ENCODE measurements at places on chromosomes 5 and 9. TPM values are rescaled to one million over a fixed set of nuclear protein-coding genes. Genes with fewer than 3 reads are reported as not detected.

The FAXDC2 gene
- total RNA-seq = 18.1 TPM

DNA sequence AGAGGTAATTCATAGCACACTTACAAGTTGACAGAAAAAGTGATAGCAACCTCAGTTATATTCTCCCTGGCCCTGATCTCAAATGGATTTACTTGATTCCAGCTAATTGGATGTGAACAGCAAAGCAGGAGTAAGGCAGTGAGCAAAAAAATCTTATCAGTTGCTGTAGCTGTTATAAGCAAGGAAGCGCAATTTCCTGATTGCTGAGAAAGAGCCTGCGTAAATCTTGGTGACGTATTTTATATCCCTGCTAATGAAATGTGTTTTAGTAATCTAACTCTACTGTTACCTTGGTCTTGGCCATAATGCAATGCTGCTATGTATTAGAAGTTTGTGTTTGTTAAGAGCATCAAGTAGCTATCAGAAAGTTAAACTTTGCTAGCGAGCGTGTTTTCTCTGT, 661.2 kb upstream of the SEMA6A start:
- no peak for DNase-seq

The IER5L gene
- 8.0 TPM for total RNA-seq

The HTR1A gene
- total RNA-seq = not detected

DNA sequence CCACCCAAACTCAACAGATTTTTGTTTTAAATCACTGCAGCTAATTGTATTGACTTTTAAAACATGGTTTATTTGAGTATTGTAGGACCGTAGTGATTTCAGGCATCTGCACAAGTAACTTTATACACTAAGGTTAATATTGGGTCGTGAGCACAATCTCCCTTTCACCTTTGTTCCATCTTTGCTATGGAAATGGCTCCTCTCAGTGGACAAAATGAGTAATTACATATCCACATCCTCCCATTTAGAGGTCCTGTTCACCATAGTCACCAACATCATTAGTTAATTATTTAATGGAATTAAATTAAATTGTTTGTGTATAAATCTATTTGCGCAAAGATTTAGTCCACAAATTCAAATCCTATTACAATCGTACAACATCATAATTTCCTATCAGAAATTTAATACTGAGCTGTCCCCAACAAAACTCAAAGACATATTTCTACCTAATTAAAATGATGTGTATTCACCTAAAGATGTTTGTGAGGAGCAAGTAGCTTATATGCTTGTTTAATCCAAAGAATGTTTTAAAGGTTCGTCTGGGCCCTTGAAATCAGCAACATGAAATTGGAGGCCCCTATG, 173.0 kb upstream of the DAPK1 start:
- DNase-seq = no peak

The FAM114A2 gene
- 40.9 TPM for total RNA-seq

GRCh38 chr5:109929911-109930310, 240.2 kb downstream of the MAN2A1 start:
- no peak for DNase-seq

GRCh38 chr5:171336521-171337209, 27.6 kb downstream of the TLX3 start:
- DNase-seq = peak; percentile 49

DNA sequence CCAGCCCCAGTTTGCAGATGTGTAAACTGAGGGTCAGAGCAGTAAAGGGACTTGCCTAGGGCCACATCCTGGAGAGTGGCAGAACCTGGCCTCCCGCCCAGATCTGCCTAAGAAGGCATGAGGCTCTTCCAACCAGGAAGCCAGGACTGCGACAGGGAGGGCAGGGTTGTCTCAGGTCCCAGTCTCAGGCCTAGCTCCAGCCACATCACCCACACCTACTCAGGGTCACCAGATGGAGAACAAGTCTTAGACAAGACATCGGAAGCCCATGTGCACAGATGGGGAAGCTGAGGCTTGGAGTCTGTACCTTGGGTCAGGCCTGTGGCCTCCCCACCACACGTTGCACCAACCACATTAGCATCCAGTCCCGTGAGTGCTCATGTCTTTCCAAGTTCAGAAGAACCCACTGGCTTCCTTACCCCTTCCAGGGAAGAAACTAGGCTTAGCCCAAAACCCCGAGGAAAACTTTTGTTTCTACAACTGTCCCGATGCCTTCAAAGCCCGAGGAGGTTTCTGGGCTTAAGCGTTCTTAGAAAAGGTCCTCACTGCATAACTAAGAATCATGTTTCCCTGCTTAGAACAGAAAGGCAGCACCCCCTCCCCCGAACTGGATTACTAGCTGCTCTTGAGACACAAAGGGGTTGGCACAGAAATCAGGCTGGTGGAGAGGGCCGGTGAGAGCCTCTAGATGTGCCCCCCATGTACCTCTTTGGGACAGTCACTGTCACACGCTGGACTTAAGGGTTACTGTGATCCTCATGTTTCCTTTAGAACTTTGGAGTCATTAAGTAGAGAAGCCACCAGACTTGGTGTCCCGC, 2.2 kb downstream of the FAM78A start:
- peak; percentile 59 for DNase-seq

The CAMSAP1 gene
- 14.3 TPM for total RNA-seq

The FRMD3 gene
- total RNA-seq = 25.0 TPM

The IL7R gene
- 10.4 TPM for total RNA-seq

DNA sequence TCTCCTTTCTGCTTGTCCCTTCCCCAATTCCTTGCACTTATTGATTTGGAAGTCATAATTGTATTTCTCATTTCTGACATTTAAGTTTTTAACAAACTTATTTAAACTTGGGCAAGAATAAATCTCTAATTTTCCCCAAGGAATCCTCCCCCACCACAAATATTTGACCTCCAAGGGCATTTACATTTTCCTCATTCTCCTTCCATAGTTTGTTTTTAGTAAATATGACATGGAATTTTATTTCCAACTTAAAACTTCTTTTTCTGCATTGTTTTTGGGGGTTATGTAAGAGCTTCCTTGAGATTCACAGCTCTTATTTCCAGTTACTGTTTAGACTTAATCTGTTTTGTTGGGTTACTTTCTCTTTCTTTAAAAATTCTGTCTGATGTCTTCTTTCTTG, 64.9 kb downstream of the ZNF618 start:
- no peak for DNase-seq

DNA sequence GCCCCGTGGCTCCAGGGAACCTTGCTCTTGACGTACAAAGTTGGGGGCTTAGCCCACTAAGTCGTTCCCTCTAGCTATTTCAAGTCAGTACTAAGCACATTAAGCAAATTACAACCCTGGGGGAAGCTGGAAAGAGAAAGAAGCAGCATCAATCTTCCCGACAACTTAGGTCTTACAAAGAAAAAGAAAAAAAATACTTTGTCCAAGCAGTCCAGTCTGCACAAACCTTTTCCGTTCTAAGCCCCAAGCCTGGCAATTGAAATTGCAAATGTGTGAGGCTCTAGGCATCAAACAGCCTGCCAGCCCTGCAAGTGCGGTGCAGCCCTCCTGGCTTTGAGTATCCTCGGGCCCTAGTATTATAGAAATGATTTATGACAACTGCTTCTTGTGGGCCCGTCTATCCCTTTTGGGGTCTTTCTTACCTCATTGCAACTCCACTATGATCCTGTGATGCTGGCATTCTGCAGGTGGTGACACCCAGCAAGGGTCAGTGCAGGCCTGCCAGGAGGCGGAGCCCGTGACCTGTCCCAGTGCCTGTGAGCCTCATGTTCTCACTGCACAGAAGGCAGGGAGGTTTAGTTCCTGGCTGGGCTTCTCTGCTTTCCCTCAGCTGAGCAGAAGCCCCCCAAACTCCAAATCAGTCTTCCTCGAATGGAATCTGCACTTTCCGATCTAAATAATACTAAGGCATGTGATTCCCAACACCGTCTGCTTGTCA, 232.3 kb upstream of the IRX2 start:
- no peak for DNase-seq

GRCh38 chr5:148848393-148849031, 22.1 kb downstream of the ADRB2 start:
- DNase-seq = no peak

- DNase-seq = no peak
Observed at GRCh38 chr5:9686216-9686615, 56.1 kb upstream of the TAS2R1 start.

The CDX1 gene
- total RNA-seq = 140 TPM

DNA sequence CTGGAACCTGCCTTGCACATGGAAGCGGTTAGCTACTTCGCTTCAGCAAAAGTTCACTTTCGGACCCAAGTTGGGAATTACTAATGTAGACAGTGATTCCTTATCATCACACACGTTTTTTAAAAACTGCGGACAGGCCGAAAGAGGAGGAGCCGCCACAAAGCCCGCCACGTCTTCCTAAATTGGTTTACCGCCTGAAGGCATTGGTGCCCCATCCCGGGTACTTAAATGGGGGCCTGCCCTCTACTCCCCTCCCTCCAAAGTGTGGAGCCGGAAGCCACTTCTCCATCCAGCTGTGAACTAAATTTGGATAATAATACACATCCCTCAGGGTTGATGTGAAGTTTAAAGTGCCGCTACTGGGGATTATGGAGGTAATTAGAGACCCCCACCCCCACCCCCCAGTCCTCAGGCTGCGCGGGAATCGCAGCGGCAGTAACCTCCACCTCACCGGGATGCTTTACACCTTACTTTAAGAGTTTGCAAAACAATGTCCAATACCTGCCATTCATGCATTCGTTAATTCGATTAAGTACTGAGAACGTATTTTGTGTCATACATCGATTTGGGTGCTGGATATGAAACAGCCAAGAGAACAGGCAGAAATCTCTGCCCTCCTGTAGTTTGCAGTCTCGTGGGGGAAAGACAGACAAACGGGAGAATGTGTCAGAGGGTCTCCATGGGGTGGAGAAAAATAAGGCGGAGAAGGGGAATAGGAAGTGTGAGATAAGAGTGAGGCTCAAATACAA, 937 bp upstream of the MACROH2A1 start:
- no peak for DNase-seq

The GDF9 gene
- total RNA-seq = 0.28 TPM

- DNase-seq = no peak
Observed at GRCh38 chr5:66680804-66681203, 84.6 kb downstream of the MAST4 start.

DNA sequence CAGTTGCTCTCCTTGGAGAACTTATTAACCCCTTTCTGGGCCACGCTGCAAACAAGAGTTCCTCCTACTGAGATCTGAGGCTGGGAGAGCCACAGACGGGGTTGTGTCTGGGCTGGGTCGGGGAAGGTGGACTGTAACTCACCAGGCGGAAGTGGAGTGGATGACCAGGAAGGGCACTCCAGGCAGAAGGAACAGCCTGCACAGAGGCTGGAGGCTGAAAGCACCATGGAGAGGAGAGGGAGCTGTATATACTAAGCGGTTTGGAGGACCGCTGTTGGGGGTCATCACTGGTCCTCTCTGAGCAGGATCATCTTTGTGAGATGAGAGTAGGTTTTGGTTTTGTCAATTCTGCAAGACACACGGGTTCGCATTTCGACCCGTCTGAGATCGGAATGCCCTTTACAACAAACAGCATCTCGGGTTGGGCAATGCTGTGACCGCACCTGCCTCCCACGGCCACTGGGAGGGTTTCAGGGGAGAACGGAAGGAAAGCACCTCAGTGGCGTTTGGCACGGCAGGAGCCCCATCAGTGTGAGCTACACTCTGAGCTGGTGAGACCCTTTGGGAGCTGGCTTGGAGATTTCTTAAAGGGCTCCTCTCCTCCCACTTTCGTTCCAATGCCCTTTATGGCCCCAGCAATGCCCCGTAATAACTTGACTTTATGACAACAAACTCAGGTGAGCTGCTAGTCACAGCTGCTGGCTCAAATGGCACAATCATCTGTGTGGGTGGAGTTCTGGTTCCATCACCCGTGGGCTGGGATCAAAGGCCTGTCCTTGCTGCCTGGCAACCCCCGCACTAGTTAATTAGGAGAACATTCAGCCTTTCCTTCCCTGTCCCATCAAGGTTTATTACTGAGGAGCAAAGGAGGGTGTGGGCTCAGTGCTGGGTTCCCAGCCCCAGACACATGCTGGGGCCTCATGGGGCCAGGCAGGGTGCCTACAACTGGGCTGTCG, 18.7 kb upstream of the NEURL1B start:
- DNase-seq = peak; percentile 86

GRCh38 chr9:111484572-111484894, 350 bp upstream of the ECPAS start:
- no peak for DNase-seq

GRCh38 chr9:134136118-134136995, 475 bp downstream of the WDR5 start:
- no peak for DNase-seq

DNA sequence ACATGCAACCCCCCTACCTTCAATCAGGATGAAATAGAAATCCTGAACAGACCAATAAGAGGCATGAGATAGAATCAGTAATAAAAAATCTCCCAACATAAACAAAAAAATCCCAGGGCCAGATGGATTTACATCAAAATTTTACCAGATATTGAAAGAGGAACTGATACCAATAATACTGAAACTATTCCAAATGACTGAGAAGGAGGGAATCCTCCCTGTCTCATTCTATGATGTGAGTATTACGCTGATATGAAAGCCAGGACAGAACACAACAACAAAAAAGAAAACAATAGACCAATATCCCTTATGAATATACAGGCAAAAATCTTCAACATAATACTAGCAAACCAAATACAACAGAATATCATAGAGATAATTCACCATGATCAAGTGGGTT, 109.0 kb upstream of the SMC2 start:
- no peak for DNase-seq

DNA sequence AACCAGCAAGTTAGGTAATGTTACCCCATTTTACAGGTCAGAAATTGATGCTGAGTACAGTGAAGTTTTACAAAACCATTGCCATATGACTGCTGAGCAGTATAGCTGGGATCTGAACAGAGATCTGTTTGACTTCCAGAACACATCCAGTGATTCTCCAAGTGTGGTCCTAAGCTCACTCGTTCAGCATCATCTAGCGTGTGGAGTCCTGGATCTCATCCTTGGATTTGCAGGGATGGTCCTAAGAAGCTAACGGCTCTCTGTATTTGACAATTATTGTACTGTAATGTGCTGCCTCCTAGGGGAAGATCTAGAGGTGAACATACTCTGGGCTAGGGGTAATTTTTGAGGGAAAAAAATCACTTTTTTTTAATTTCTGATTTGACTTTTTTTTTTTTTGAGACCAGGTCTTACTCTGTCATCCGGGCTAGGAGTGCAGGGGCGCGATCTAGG, 1.4 kb downstream of the SLC26A2 start:
- DNase-seq = no peak

The SPINK4 gene
- total RNA-seq = 13.2 TPM

DNA sequence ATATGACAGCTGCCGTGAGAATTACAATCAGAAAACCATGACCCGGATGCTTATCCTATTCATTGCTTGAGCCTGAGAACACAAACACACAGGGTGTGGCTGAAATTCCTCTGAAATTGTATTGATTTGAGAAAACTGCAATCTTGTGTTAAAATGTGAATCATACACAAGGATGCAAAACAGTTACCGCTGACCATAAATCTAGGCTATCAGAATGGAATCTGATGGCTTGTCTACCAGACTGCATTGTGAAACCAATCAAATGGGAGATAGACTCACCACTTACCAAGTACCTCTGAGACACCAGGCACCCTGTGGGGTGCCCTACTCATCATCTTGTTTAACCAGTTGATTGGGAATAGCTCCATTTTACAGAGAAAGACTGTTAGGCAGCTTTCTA, 188.7 kb upstream of the MSX2 start:
- no peak for DNase-seq

- no peak for DNase-seq
Observed at GRCh38 chr5:75282581-75282980, 45.9 kb upstream of the ANKRD31 start.

The TNFSF8 gene
- 1.3 TPM for total RNA-seq
